ENCODE measurements at places on chromosomes 3 and 15.

DNA sequence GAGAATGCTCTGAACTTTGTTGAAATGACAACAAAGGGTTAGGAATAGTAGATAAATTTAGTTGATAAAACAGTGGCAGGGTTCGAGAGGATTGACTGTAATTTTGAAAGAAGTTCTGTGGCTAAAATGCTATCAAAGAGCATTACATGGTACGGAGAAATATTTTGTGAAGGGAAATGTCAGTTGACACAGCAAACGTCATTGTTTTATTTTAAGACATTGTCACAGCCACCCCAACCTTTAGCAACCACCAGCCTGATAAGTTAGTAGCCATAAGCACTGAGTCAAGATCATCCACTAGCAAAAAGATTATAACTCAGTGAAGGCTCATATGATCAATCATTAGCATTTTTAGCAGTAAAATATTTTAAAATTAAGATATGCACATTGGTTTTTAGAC lies 8.7 kb upstream of the ST3GAL6 start:
- no peak for DNase-seq

DNA sequence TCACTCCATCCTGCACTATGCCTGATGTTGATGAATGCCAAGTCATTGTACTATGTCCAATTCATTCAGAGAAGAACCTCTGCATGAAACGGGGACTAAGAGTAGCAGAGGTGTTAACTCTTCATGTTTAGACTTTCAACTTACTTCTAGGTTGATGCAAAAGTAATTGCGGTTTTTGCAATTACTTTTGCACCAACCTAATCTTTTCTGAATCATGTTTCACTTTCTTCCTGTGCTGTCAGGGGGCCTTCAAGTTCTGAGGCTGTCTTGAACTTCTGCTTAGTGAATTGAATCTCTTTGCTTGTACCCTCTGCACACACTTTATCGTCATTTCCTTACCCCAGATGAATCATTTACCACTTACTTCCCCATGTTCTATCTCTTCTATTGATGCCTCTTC lies 636.2 kb downstream of the NAALADL2 start:
- no peak for DNase-seq

- DNase-seq = no peak
Observed at GRCh38 chr3:87167628-87168456, 59.3 kb upstream of the CHMP2B start.

GRCh38 chr15:69700380-69700779 lies 247.8 kb downstream of the RPLP1 start:
- no peak for DNase-seq

DNA sequence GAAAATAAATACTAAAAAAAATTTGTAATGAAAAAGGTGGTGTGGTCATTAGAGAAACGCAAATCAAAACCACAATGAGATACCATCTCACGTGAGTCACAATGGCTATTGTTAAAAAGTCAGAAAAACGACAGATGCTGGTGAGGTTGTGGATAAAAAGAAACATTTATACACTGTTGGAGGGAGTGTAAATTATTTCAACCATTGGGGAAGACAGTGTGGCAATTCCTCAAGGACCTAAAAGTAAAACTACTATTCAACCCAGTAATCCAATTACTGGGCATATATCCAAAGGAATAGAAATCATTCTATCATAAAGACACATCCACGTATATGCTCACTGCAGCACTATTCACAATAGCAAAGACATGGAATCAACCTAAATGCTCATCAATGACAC lies 120.3 kb downstream of the MYO9A start:
- no peak for DNase-seq

DNA sequence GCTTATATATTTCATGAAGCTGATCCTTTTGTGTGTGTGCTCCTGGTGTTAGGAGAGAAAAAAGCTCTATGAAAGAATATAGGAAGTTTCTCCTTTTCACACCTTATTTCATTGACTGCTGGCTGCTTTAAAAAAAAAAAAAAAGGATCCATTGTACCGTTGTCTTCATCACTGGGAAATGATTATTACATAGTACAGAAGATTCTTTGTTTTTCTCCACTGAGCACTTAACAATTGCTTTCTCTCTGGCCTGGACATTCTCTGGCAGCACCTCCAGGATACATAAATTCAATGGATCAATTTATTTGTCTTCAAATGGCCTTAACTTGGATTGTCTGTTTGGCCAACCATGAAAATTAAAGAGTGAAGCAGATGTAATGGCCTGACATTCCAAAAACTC lies 37.2 kb downstream of the DPH3 start:
- no peak for DNase-seq

DNA sequence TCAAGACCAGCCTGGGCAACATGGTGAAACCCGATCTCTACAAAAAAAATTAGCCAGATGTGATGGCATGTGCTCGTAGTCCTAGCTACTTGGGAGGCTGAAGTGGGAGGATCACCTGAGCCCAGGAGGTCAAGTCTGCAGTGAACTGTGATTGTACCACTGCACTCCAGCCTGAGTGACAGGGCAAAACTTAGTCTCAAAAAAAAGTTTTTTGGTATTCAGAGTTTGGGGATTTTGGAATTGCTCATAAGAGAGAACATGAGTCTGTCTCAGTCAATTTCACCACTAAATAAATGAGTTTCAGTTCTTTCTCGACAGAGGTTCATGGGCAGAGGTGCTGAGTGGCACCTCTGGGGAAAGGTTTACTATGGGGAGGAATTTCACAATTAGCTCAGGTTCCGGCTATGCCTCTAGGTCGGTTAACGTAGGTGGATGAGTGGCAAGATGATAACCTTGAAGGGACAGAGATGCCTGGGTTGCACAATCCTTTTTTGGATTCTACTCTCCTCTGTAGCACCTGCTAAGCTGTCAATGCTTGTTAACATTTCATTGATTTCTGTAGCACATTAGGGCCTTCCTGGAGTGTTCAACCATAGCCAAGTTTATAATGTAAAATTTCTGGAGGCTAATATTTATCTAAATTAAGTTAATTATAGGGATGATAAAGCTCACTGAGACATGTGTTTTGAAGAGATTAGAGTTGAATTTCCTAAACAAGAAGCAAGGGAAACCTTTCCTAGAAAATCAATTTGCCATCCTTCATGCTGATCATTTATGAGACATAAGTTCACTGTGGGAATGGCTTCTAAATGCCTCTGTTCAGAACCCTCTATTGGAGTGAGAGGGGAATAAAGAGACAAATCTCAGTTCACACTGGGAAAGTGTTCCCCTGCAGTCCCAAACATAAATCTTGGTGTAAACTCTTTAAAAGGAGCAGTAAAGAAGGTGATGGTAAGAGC lies 37.4 kb upstream of the DCP1A start:
- no peak for DNase-seq

DNA sequence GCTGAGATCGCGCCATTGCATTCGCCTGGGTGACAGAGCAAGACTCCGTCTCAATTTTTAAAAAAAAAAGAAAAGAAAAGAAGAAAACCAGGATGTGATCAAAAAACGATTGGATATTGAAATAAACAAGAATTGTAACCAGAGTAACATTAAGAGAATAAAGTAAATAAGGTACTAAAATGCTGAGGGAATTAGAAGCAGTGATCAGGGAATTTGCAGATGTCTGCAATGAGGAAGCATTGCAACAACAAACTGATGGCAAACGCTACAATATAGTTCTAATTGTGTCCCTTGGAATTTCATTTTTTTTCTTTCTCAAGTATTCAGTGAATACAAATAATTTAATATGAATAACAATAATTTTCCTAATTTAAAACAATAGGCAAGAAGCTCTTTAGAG lies 1077.5 kb downstream of the TBL1XR1 start:
- no peak for DNase-seq
